ENCODE measurements at places on chromosomes 3 and 15. TPM values are rescaled to one million over a fixed set of nuclear protein-coding genes. Genes with fewer than 3 reads are reported as not detected.

DNA sequence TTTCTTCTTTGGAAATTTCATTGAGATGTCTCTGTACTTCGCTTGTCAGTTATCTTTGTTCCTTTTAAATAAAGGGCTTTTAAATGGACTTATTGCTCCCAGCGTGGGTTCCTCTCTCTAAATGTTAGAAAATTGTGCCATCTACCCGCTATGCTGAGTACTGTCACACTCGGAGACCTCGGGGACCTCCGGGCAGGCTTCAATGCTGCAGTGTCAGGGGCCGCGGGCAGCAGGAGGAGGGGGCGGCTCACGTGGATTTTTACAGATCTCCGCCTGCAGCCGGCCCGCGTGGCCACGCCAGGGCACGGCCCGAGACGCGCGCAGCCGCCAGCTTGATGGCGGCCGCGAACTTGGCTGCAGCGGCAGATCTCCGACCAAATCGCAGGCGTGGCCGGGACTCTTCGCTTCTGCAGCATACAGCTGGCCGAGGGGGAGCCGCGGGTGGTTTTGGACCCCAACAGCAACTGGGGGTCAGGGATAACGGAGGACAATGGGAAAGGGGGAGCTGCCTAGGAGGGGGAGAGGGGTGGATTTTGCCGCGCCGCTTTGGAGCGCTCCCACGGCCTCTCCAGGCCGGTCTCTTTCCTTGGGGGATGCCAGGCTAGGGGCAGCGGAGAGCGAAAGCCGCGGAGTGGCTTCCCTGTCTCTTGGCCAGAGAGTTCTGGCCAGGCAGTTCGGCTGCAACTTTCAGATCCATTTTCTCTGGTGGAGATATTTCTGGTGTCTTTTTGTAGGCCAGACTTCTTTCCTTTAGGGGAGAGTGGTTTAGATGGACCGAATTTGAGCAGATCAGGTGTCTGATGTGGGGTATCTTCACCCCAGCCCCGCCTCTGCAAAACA is 15.3 kb downstream of the NR2F2 start:
- no peaks in the 10 kb centered on the region for H3K36me3 ChIP-seq
- H3K27ac ChIP-seq, result peak overlapping the region; percentile 95
- peak overlapping the region; percentile 45 for H3K4me3 ChIP-seq
- H3K4me1 ChIP-seq, result no peaks in the 10 kb centered on the region
- H3K27me3 ChIP-seq, result no peaks in the 10 kb centered on the region

GRCh38 chr3:65871305-65872141 is 167.2 kb downstream of the MAGI1 start:
- no peak overlapping the region for H3K4me3 ChIP-seq
- no peaks in the 10 kb centered on the region for H3K36me3 ChIP-seq
- H3K27ac ChIP-seq, result no peak overlapping the region

Gene OR4M2
- not detected for total RNA-seq

Gene NDN
- 51.6 TPM for total RNA-seq

- DNase-seq, result no peak
- no peaks in the 10 kb centered on the region for H3K36me3 ChIP-seq
- no peak overlapping the region for H3K4me3 ChIP-seq
Observed at GRCh38 chr15:80749589-80749988, 29.6 kb upstream of the CEMIP start.

DNA sequence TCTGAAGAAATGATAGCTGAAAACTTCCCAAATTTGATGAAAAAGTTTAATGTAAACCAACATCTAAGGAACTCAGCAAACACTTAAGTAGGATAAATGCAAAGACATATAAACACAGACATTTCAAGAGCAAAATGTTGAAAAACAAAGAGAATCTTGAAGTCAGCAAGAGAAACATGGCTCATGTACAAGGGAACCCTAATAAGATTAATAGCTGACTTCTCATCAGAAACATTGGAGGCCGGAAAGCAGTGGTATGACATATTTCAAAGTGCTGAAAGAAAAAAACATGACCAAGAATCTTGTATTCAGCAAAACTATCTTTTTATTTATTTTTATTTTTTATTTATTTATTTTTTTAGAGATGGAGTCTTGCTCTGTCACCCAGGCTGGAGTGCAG is 10.6 kb upstream of the PRKCI start:
- H3K27ac ChIP-seq, result no peak overlapping the region
- H3K36me3 ChIP-seq, result no peaks in the 10 kb centered on the region
- no peaks in the 10 kb centered on the region for H3K4me1 ChIP-seq
- no peaks in the 10 kb centered on the region for H3K27me3 ChIP-seq
- DNase-seq, result no peak
- no peak overlapping the region for H3K4me3 ChIP-seq

- H3K4me1 ChIP-seq, result no peaks in the 10 kb centered on the region
- no peak for DNase-seq
- H3K4me3 ChIP-seq, result no peak overlapping the region
- H3K27me3 ChIP-seq, result no peaks in the 10 kb centered on the region
- H3K36me3 ChIP-seq, result peaks cover 73% of the 10 kb centered on the region
- H3K27ac ChIP-seq, result no peak overlapping the region
Observed at GRCh38 chr3:128895843-128896697, 16.6 kb downstream of the ACAD9 start.

DNA sequence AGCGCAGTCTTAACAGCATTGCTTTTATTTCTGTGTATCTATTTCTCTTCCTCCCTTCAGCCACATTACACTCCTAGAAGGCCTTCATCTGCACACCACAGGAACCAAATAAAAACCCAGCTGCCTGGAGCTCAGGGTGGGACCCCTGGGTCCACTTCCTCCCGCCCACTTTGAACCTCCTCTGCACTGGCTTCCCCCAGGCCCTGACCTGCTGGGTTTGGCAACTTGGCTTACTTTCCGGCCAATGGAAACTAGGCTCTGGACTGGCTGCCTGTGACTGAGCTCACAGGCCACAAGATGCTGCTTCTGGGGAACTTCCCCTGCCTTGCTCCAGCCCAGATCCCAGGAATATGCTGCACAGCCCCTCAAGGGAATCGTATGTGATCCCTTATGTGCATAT is 89.8 kb downstream of the SEMA5B start:
- no peak for DNase-seq
- no peaks in the 10 kb centered on the region for H3K36me3 ChIP-seq
- no peak overlapping the region for H3K4me3 ChIP-seq
- H3K4me1 ChIP-seq, result peaks cover 3% of the 10 kb centered on the region
- H3K27ac ChIP-seq, result no peak overlapping the region
- H3K27me3 ChIP-seq, result no peaks in the 10 kb centered on the region

Gene SEMA5B
- 0.51 TPM for total RNA-seq
